CD4-positive, alpha-beta T cell treated with Interleukin-6 at 100 ng/mL for 8 hours (primary cell): ENCODE measurements at places on chromosomes 13 and 19.

- DNase-seq, result no peak
Measured at GRCh38 chr19:55229789-55230182, 1.2 kb upstream of the TMEM86B start.

GRCh38 chr13:36363366-36363863, 17.2 kb upstream of the SPART start:
- DNase-seq, result no peak

GRCh38 chr19:43611788-43612187, at the start of gene SRRM5:
SRRM5 (plus strand) TSS chr19:43612088; CDS start chr19:43612122, 34 bp downstream.
- no peak for DNase-seq

- no peak for DNase-seq
Measured at GRCh38 chr13:96130818-96131340, 41.0 kb downstream of the HS6ST3 start.
